ENCODE measurements at places on chromosomes 2 and 18.

DNA sequence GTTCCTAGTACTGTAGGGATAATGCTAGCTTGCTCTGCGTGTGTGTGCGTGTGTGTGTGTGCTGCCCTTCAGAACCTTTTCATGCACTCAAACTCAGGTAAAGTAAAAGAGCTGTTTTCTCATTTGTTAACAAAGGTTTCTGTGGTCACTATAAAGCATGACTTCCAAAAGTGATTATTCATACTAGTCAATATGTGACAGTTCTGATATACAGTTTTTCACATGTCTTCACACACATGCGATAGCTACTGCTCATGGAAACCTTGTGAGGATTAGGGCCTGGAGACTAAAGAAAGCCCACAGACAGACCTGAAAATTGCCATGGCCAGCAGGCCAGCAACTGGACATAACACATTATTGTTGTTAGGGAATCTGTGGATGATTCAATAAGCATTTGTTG, 56.9 kb upstream of the NEMP2 start:
- DNase-seq: no peak

- no peak for DNase-seq
Measured at GRCh38 chr2:111208639-111209038, 87.9 kb downstream of the BCL2L11 start.

- no peak for DNase-seq
Measured at GRCh38 chr2:188050726-188051125, 240.9 kb upstream of the GULP1 start.

DNA sequence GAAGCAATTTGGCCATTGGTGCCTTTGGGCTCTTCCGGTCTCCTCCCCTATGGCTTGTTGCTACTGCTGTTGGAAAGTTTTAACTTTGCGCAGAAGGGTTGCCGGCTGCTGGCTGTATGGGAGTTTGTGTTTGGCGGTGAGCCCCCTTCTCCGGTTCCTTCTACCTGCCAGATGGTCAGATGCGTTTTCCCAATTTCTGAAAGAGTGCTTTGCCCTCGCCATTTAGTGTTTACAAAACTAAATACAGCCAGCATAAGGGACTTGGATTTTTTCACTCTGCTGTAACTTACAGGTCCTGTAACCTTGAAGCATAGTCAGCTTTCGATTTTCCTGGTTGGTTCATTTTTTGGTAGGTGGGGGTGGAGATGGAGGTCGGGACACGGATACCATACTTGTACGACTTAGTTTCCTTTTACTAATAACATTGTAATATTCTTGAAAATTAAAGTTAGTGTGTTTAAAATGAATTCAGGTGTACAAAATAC, 604 bp downstream of the COQ10B start:
- no peak for DNase-seq

DNA sequence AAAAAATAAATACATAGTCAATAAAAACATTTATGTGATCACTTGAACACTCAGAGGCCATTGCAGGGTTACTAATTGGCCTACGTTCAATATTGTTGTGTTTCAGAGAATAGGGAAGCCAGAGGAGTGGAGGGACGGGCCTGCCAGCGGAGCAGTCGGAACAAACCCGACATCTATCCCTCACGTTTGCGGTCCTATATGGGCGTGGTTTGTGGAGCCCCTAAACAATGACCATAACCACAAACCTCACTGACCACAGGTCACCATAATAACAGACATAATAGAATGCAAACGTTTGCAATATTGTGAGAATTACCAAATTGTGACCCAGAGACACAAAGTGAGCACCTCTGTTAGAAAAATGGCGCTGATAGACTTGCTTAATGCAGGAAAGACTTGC, 19.5 kb upstream of the ZNF516 start:
- DNase-seq: peak; percentile 72

DNA sequence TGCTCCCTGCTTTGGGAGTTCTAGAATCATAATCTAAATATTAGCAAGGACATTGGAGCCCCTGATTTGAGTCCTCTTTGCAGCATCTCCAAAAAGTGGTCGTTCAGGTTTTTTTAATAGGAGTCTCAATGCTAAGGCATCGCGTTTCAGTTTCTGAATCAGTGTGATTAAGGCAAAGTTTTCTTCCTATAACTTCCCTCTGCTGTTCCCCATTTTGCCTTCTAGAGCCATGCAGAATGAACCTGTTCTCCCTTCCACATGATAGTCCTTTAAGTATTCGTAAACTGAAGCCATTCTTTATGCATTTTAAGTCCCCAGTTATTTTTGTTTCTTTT, 159.5 kb downstream of the PTGR3 start:
- DNase-seq: no peak

GRCh38 chr2:112199188-112199587, 55.7 kb downstream of the ZC3H8 start:
- peak; percentile 13 for DNase-seq

DNA sequence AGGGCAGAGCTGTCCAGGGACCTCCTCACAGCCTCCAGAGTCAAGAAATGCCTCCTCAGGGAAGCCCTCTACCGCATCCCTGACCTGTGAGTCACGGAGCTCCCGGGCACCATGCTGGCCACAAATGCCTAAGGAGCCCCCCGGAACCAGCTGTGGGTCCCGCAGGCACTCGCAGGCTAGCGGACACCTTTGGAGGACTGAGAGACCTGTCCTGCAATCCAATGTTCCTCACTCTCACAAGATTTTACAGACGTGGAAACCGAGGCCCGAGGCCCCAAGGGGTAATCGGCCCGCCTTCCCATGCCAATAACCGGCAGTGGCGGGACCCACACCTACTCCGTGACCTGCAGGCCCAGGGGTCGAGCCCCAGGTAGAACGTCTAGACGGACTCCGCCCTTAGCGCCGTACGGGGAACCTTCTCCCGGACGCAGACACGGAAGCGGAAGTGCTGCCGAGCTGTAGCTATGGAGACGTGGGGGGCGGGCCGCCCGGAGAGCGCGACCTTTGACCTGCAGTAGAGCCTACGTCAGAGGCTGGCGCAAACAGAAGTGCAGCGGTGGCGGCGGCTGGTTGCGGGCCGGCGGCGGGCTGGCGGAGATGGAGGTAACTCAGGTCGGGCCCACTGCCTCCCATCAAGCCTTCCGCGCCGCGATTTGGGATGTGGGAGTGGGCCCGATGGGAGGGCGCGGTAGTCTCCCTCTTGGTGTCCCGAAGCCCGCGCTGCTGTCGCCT, at the start of gene GCC2:
Gene GCC2 (plus strand): TSS at position 529 of the 732 bp plus-strand sequence. CDS start 69 bp downstream, at position 598.
- peak; percentile 91 for DNase-seq

- no peak for DNase-seq
Measured at GRCh38 chr2:164840930-164841718, 499 bp downstream of the COBLL1 start.

GRCh38 chr2:209636076-209636475, 135.6 kb upstream of the UNC80 start:
- no peak for DNase-seq

- DNase-seq: no peak
Measured at GRCh38 chr2:128069769-128070168, 21.2 kb upstream of the UGGT1 start.

GRCh38 chr2:202187570-202187969, 50.8 kb downstream of the SUMO1 start:
- DNase-seq: no peak

GRCh38 chr2:53660886-53661285, 106.7 kb upstream of the CHAC2 start:
- no peak for DNase-seq

GRCh38 chr18:61894751-61895524, 2.1 kb upstream of the RNF152 start:
- DNase-seq: no peak

- no peak for DNase-seq
Measured at GRCh38 chr2:30978854-30979253, 159.4 kb downstream of the GALNT14 start.

DNA sequence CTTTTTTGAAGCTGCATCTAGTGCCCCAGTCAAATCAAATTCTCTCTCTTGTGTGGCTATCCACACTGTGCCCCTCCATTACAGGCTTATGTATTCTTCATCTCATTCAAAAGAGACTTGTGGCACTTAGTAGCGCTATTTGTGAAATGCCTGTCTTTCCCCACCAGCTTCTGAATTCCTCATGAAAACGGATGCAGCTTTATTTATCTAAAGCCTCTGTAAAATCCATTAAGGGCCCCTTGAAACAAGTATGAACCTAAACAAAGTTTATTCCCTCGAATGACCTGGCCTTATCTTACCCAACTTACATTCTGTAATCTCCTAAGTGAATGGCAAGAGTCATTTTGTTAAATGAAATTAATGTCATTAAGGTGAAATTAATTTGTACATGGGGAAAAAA, 417.4 kb upstream of the PIK3C3 start:
- no peak for DNase-seq

DNA sequence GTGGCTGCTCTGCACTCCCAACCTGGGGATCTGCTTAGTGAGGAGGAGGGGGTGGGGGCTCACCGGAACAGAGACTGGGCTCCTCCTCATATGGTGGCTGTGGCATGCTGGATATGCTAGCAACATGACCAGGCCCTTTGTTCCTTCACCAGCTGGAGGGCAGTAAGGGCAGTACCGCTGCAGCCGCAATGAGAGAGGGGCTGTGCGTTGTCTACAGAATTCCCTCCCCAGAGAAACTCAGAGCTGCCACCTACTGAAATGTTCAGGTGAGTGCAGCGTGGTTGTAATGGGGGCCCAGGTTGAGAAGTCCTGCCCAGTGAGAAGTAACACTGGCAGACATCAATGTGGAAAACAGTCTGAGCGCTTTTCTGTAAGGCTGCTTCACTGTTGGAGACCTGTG, 1211.9 kb upstream of the NXPH2 start:
- DNase-seq: no peak

DNA sequence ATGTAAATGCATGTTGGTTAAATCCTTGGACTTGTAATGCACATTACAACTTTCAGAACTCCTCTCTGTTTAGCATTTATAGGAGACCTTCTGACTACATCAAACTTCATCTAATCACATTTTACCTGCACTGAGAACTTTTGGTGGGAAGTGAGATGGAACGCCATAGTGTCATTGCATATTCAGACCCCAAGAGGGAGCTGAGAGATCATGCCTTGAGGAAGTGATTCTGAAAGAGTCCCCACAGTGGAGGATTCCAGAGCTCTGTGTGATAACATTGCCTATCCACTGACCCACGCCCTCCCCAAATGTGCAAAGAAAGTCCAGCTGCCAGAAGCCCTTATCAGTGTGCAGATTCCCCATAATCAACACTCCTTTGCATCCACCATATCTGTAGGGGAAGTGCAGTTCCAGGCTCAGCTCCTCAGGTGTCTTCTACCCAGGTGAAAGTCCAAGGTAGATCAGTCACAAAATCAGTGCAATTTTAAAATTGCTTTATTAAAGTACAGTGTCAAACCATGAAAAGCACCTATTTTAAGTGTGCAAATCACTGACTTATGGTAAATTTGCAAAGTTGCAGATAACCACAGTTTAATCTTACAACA, 212.4 kb downstream of the RPIA start:
- peak; percentile 61 for DNase-seq

- no peak for DNase-seq
Measured at GRCh38 chr2:50766058-50766457, 265.9 kb downstream of the NRXN1 start.

GRCh38 chr2:178448968-178449661, 1.9 kb downstream of the PRKRA start:
- no peak for DNase-seq

DNA sequence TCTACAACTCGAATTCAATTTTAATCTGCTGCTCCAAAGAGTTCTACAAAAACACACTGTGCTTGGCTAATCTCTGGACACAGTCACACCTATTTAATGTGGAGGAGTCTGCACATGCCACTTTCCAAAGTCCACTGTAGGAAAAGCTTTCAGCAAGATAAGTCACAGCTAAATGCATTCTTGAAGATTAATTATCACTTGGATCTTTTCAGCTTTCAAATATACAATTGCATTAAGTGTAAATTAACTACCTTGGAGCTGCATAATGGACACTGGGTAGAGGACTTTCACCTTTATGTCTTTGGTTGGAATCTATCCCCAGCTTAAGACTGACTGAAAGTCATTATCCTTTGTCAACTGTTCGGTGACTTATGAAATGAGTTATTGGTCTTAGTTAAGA, 565.1 kb downstream of the PIK3C3 start:
- DNase-seq: no peak

GRCh38 chr2:136110526-136110925, 7.4 kb downstream of the CXCR4 start:
- peak; percentile 81 for DNase-seq

DNA sequence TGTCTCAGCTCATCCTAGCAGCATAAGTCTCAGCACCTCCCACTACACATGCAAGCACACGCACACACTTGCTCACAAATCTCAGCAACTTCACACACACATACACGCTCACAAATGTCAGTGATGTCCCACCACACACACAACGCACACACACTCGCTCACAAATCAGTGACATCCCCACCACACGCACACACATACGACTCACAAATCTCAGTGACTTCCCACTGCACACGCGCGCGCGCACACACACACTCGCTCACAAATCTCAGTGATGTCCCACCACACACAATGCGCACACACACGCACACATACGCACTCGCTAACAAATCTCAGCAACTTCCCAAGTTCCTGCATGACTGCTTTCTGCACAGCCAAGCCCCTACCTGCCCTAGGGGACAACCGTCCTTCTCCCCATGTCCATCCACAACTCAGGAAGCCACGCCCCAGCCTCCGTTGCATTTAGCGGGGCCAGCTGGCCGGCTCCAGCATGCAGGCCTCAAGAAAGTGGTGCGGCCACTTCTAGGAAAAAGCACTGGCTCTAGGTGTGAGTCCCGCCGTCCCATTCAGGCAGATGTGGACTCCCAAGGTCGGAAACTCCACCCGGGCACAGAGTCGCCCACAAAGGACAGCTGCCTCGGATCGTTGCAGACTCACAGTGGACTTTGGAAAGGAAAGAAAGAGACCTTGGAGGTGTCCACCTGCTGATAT, 180.1 kb upstream of the SALL3 start:
- DNase-seq: no peak

- DNase-seq: no peak
Measured at GRCh38 chr18:71529703-71530303, 1014.3 kb downstream of the CBLN2 start.

GRCh38 chr18:40692871-40693270, 1262.2 kb upstream of the PIK3C3 start:
- no peak for DNase-seq

GRCh38 chr2:235539773-235540172, 45.9 kb downstream of the AGAP1 start:
- no peak for DNase-seq

DNA sequence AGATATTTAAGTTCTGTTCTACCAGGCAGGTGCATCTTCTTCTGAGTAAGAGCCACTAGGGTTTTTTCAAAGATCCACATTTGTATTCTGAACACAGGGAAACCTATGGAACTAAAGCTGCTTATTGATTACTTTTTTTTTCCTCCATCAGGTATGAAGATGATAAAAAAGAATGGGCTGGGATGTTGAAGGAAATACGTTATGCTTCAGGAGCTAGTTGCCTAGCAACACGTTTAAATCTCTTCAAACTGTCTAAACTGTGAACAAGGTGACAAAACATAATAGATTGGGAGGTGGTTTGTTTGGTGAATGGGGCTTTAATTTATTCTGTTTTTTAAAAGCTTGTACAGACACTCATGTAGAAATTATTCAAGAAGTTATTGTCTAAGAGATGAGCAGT, 15.9 kb downstream of the KLHL41 start:
- DNase-seq: no peak

GRCh38 chr2:171320208-171320621, 113.6 kb downstream of the METTL8 start:
- no peak for DNase-seq

All from MV-4-11 (cell line).